ENCODE measurements at places on chromosomes 5 and 9.
A peak's percentile ranks its signal among the peaks of the same experiment; 100 is the strongest.

DNA sequence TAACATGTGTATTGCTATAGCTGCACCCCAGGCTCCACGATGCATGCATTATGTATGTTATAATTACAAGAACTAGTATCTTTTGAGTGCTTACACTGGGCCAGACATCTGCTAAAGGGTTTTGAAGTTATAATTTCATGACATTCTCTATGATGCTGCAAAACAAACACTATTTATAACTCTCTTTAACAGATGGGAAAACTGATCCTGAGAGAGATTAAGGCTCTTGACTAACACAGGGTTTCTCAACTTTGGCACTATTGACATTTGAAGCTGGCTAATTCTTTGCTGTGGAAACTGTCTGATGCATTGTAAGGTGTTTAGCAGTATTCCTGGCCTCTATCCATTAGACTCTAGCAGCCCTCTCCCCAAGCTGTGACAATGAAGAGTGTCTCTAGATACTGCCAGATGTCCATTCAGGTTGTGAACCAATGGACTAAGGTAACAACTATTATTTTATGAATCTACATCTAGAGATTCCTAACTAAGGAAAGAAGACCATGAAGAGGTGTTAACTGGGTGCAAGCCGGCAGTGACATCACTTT lies 258.6 kb downstream of the ASTN2 start:
- no peak for DNase-seq

DNA sequence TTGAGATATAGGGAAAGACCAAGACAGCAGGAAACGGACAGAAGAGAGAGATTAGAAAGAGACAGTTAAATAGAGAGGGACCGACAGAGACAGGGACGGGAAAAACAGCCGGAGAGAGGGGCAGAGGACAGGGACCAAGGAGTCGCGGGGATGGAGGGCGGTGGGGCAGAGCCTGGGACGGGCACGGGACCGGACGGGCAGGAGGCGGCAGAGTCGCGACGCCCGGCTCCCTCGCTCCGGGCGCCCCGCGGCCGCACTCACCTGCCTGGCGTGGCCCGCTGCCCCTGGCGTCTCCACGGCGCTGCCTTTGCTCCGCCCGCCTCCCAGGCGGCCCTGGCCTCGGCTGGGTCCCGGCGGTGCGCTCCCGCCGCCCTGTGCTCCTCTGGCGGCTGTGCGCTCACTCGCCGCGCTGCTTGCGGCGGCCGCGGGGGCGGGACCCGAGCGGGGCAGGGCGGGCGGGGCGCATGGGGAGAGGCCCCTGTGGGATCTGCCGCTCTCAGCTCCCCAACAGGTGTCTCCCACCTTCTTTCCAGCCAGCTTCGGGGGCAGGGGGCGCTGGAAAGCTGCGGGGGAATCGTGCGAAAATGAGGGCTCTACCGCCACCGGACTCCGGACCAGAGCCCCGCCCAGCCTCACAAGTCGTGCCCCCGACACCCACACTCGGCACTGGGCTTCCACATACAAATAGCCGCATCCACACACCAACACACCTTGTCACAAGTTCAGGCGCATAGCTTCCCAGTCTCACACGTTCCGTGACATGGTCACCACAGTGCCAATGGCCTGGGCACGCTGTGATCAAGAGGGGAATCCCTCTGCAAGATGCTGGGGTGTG lies at the start of gene ARID3C:
Gene ARID3C (minus strand): TSS at position 411 of the 835 bp plus-strand sequence. CDS start 1,052 bp downstream, outside the sequence.
- peak; percentile 73 for DNase-seq

DNA sequence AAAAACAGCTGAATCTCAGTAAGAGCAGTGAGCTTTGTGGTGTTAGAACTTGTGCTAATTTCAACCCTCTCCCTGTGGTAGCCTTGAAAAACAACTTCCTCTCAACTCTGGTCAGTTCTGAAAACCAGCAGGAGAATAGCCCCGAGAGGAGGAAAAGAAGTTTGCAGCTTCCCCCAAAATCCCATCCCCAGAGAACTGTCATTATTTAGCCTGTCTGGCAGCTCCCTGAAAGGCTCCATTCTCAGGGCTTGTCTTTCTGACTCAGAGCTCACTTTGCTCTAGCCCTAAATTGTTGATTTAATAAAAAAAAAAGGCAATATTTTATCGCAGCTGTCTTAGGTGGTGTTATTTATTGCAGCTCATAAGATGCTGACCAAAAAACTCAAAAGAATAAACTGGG lies 11.4 kb upstream of the SLC45A2 start:
- DNase-seq, result no peak

- DNase-seq, result no peak
Measured at GRCh38 chr9:135704483-135704882, 2.5 kb downstream of the KCNT1 start.

- DNase-seq, result no peak
Measured at GRCh38 chr5:139688751-139689372, 40.7 kb downstream of the CXXC5 start.

DNA sequence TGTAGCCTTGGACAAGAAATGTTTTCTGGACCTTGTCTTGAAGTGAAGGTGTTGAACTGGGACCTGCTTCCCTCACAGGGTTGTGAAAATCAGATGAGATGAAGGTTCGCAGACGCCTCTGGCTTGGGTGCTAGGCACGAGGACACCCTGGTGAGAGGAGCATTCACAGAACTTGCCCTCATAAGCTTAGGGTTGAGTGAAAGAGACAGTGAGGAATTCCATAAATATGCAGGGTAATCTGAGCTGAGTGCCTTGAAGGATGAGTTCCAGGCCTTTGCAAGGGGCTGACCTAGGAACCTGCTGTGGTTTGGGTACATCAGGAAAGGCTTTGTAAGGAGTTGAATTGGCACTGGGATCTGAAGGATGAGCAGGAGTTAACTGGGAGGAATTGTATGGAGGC lies 75.7 kb upstream of the SAP30L start:
- no peak for DNase-seq

DNA sequence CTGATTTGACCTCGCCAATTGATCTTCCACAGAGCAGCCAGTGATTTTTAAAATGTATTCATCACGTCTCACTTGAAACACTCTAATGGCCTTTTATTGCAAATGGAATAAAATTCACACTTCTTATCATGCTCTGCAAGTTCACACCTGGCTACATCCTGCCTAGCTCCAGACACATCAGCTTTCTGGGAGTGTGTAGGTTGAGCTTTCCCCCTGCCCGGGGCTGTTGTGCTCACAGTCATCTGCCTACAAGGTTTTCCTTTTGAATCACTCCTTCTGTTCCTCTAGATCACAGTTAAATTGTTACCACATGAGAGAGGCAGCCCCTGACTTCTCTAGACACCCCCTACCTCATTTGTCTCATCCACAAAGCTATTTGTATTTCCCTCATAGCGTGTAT lies 674.5 kb downstream of the PRELID2 start:
- DNase-seq, result no peak

DNA sequence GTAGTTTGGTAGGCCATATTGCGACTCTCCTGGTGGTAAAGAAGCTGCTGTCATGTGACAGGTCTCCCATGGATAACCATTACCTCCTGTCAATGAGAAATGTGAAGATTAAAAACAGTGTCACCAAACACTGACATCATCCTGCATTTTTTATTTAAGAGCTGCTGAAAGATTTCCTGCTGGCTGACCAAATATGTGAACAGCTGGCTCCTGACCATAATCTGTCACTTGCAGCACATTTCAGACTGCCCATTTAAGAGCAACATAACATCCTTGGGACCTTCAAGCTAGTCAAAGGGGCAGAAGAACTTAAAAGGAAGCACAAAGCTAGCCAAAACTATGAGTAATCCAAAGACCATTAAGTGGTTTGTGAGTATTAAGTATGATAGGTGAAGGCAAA lies 288.0 kb downstream of the IZUMO3 start:
- no peak for DNase-seq

DNA sequence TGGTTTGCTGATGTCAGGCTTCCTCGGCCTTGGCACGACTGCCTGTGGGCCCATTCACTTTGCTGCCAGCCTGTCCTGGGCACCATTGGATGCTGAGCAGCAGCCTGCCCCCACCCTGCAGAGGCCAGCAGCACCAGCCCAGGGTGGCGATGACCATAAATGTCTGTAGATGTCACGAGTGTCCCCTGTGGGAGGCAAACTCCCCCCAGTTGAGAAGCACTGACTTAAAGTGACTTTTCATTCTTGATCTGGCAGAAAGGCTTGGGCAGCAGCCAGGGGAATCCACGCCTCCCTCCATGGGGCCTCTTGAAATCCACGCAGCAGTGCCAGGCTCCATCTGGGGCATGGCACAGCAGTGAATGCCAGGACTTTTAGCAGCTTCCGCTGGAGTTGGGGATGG lies 21.8 kb downstream of the IRX4 start:
- DNase-seq, result no peak

GRCh38 chr5:179876610-179876952 lies 18.0 kb upstream of the MRNIP start:
- DNase-seq, result no peak

DNA sequence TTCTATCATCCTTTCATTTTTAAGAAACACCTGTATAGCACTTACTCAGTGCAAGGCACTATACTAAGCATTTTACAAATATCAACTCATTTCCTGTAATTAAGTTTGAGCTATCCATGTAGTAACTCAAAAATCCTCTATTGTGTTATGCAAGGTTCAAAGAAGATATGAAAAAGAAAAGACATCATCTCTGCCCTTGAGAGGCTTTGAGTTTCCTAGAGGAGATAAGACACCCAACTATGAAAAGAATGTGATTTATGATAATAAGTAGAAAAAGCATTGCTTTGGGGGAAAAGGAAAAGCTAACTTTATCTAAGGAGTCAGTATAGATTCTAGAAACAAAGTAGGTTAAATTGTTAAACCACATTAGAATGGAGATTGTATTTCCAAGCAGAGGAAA lies 14.2 kb upstream of the ZNF608 start:
- DNase-seq, result no peak

- peak; percentile 80 for DNase-seq
Measured at GRCh38 chr9:129237164-129237611, 59.1 kb upstream of the IER5L start.

- peak; percentile 34 for DNase-seq
Measured at GRCh38 chr9:138074516-138074915, 196.9 kb downstream of the CACNA1B start.

- no peak for DNase-seq
Measured at GRCh38 chr5:61182449-61182848, 20.2 kb upstream of the SMIM15 start.

DNA sequence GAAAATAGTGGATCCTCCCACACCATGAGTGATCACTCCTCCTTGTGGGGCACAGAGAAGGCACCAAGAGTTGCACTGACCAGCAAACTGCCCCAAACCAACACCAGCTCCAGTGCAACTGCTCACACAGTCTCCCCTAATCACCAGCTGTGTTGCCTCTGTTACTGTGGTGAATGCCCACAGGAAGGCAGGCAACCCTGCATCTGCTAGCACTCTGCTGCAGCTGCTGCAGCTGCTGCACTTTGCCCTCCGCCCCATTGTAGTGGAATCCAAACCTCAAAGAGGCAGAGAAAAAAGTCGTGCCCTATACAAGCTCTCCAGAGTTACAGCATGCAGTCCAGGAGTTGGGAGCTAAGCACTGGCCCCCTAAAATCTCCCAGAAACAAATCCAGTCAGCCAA lies 339.6 kb downstream of the TRIM36 start:
- DNase-seq, result no peak

DNA sequence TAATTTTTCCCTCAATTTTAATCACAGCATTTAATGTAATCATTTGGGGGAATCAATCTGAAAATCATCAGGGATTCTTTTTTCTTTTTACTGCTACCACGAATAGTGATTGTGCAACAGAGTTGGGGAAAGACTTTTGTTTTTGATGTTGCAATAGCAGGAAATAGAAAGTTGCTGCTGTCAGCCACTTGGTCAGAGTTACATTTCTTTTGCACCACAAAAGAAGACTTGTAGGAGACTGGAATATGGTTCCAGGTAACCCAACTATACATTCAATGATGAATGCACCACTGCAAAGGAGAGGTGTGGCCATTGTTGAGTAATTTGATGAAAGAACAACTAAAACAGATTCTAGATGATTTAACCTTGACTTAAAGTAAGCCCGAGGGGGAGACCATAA lies 46.3 kb upstream of the PALM2AKAP2 start:
- no peak for DNase-seq
